ENCODE measurements at places on chromosomes 1 and 21. TPM values are rescaled to one million over a fixed set of nuclear protein-coding genes. Genes with fewer than 3 reads are reported as not detected.

The DPH5 gene
- total RNA-seq, result 35.7 TPM

The SLC2A5 gene
- total RNA-seq, result 10.7 TPM

The FAM72D gene
- total RNA-seq, result 0.37 TPM

The PRRX1 gene
- 32.9 TPM for total RNA-seq

The TSHB gene
- total RNA-seq, result not detected

The TBX15 gene
- 0.18 TPM for total RNA-seq

The CYP4A11 gene
- not detected for total RNA-seq

The GNG4 gene
- 3.7 TPM for total RNA-seq

The PRAMEF5 gene
- total RNA-seq, result not detected
